Posterior vena cava (tissue), 2 donors: ENCODE measurements at places on chromosomes 3 and 15. TPM values are rescaled to one million over a fixed set of nuclear protein-coding genes. Genes with fewer than 3 reads are reported as not detected.

Gene RARB
- total RNA-seq: 8.9 TPM

Gene FBXW12
- total RNA-seq: not detected

- DNase-seq: no peak
Measured at GRCh38 chr3:35383719-35384555, 255.4 kb upstream of the ARPP21 start.

GRCh38 chr15:71313806-71314205 lies 198.5 kb downstream of the THSD4 start:
- no peak for DNase-seq

DNA sequence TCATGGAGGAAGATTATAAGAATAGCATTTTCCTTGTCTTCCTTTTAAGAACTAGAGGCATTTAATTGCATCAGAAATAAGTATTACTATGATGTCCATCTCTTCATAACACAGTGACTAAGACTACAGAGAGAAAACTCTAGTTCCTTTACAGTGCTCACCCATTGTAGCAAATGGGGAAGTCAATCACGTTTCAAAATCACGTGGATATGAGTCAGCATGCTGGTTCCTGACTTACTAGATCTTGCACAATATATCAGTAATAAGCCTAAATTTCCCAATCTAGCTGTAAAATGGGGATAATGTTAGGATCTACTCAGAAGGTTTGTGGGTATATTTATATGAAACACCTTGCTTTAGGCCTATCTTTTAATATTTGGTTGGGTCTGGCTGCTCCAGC lies 254.8 kb upstream of the EOMES start:
- DNase-seq: no peak

DNA sequence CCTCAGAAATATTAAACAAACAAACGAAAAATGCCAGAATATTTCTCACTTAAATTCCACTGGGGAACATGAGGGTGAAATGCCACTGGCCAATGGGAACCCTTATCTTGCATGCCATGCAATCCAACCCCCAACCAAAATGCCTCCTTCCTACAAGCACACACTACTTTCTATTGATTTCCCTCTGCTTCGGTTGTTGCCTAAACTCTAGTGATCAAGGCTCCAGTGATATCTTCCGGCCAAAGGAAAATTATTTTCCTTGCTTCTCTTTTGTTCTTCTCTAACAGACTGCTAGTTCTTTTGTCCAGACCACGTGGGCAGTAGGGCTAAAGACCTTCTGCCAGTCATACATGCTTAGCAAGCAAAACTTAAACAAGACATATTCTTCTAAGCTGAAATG lies 115.7 kb downstream of the TMCC1 start:
- no peak for DNase-seq

DNA sequence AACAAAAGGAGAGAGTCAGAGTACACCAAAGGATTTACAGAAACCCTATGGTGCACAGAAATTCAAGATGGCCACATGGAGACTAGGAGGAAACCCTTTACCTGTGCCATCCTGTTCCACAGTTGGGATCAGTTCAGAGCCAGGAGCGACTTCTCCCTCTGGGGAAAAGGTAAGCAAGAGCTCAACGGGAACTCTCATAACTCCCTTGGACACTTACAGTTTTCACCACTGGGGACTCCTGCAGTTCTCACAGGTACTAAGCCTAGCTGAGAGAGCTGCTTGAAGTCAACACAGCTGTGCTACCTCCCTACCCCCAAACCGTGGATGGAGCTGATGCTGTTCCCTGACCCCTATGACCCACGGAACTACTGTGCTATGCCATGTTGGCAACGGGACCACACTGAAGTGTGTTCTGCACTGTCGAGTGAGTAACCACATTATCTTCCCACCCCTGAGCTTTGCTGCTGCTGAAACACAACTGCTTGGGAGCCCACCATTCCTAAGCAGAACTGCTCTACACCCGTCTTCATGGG lies 606.8 kb downstream of the GBE1 start:
- DNase-seq: no peak

DNA sequence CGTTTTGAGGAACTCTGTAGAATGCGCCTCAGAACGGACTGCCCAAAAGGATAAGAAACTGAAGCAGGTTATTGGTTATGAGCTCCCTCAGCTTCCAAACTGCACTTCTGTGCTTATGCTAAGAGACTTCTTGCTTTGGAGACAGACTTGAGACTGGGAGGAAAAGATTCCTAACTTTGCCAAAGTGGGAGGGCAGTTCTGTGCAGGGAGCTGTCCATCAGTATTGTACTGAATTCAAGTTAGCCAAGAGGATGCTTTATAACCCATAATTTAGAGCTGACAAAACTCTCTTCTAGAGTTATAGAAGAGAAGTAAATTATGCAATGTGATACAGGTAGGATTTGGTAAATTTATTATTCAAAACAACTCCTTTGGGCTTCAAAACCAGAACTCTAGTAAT lies 519.8 kb upstream of the GBE1 start:
- DNase-seq: no peak

DNA sequence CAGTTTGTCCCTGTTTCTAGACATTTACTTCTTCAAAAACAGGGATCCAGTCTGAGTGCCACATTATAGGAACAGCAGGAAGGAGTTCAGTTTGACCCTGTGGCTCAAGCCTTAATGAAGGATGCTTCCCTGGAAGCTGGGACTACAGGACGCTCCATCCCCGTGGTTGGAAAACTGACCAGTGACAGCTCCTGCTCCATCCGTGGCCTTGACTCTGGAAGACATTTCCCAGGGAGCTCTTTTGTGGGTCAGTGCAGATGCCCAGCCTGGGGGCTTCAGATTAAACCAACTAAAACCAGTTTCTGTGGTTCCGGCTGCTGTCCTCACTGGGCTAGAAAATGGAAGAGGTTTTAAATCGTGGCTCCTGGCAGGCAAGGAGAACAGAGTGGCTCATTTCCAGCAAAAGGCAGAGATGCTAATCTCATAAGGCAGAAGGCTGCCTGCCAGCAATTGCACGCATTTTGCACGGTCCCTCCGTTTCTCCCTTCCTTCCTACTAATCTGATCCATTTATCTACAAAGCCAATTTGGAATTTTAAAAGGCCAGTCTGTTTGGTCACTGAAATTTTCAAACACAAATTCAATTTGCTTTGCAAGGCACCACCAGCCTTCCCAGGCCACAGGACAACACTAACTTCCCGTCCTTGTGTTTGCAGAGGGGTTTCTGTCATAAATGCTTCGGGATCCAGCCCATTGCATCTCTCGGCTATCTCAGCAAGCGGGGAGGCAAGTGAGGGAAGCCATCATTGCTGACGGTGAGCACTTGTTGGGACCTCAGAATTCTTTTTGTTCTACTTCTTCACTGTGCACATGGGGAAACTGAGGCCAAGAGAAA lies 6.2 kb upstream of the SSUH2 start:
- no peak for DNase-seq

- no peak for DNase-seq
Measured at GRCh38 chr3:184359610-184360009, 1.8 kb downstream of the CLCN2 start.

GRCh38 chr15:51936105-51936478 lies 35.5 kb downstream of the LEO1 start:
- DNase-seq: no peak

- no peak for DNase-seq
Measured at GRCh38 chr3:192122832-192123594, 604.3 kb downstream of the FGF12 start.

- no peak for DNase-seq
Measured at GRCh38 chr15:52005748-52006701, 13.0 kb upstream of the MAPK6 start.
